ENCODE measurements at places on chromosomes 5 and 9. TPM values are rescaled to one million over a fixed set of nuclear protein-coding genes. Genes with fewer than 3 reads are reported as not detected.

MYOZ3 gene
- polyA plus RNA-seq: not detected

CMYA5 gene
- polyA plus RNA-seq: not detected

SPATA31E1 gene
- polyA plus RNA-seq: not detected

ALDH1B1 gene
- 9.6 TPM for polyA plus RNA-seq

PROB1 gene
- 1.5 TPM for polyA plus RNA-seq

NCS1 gene
- polyA plus RNA-seq: not detected

MAST4 gene
- 11.8 TPM for polyA plus RNA-seq

TOPORS gene
- polyA plus RNA-seq: 21.4 TPM

BTNL8 gene
- polyA plus RNA-seq: not detected

ANP32B gene
- 87.0 TPM for polyA plus RNA-seq
